ENCODE measurements at places on chromosomes 7 and 10. TPM values are rescaled to one million over a fixed set of nuclear protein-coding genes. Genes with fewer than 3 reads are reported as not detected.

The HPS1 gene
- total RNA-seq = 53.4 TPM

The HBP1 gene
- total RNA-seq = 106 TPM

The IDI2 gene
- total RNA-seq = not detected

The LLCFC1 gene
- total RNA-seq = not detected

The STAG3 gene
- 0.90 TPM for total RNA-seq

The XRCC2 gene
- 1.1 TPM for total RNA-seq

The CABCOCO1 gene
- 3.4 TPM for total RNA-seq

The CALHM1 gene
- not detected for total RNA-seq

The ZNF365 gene
- 7.2 TPM for total RNA-seq

The COL17A1 gene
- total RNA-seq = 2.3 TPM

The CAV1 gene
- 598 TPM for total RNA-seq

The TRPV5 gene
- total RNA-seq = not detected

The BMPER gene
- 157 TPM for total RNA-seq

The EVX1 gene
- not detected for total RNA-seq

The GSDME gene
- 59.9 TPM for total RNA-seq

The CRPPA gene
- 3.2 TPM for total RNA-seq

The CALY gene
- not detected for total RNA-seq

The CHAT gene
- not detected for total RNA-seq

The SUN3 gene
- total RNA-seq = not detected

The NSUN5 gene
- total RNA-seq = 20.2 TPM

The ZNF92 gene
- 4.7 TPM for total RNA-seq

The CFAP70 gene
- total RNA-seq = 1.4 TPM

The AOC1 gene
- total RNA-seq = not detected

The RBP3 gene
- total RNA-seq = not detected

The PIK3CG gene
- total RNA-seq = not detected

The LOXL4 gene
- 14.3 TPM for total RNA-seq

The SPDYE8 gene
- total RNA-seq = not detected

The MRPL43 gene
- 27.8 TPM for total RNA-seq

The ARHGEF35 gene
- total RNA-seq = 1.1 TPM

The PIK3AP1 gene
- total RNA-seq = not detected

The KLHDC10 gene
- total RNA-seq = 45.5 TPM

The AKR1C2 gene
- 376 TPM for total RNA-seq
